ENCODE measurements at places on chromosomes 2 and 18.

DNA sequence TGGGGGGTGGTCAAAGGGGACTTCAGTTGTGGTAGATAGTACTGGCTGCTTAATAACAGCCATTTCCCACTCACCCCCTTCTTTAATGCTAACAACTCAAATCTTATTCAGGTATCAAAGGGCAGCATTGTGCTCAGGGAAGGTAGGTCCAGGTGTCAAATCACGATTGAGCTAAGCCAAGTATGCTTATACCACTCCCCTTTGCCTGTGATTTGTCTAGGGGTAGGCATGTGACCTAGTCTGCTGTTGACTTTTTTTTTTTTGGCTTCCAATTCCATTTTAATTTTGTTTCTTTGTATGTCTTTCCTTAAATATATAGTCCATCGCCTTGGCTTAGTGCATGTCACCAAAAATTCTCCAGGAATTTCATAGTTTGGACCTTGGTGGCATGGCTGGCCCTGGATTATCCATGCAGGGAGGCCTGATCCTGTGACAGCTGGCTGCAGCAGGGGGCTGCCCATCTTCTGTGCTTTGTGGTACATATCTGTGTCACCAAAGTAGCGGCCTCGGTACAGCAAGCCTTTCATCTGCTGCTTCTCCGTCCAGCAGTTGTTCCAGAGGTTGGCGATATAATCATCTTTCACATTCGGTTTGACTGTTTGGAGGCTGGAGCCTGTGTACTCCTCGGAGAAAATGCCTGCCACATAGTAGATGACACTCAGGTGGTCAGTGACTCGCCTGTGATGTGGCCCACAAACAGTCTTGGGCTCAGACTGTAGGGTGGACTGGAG lies 68.1 kb upstream of the SPRED2 start:
- DNase-seq: no peak

DNA sequence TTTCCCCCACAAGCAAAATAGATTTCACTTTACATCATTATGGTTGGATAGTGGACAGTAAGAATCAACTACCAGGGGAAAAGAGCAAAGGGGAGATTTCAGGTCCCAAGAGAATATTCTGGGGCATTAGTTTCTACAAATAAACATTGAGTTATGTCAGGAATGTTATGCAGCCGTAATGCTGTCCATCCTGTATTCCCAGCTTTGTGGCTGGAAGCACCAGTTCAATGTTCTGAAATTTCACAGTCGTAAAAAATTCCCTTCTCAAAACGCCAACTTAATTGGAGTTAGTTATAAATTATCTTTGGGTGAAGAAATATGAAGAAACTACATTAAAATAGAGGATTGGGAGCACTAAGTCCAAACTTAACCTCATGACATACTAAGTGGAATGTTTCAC lies 141.5 kb upstream of the FIGN start:
- no peak for DNase-seq

DNA sequence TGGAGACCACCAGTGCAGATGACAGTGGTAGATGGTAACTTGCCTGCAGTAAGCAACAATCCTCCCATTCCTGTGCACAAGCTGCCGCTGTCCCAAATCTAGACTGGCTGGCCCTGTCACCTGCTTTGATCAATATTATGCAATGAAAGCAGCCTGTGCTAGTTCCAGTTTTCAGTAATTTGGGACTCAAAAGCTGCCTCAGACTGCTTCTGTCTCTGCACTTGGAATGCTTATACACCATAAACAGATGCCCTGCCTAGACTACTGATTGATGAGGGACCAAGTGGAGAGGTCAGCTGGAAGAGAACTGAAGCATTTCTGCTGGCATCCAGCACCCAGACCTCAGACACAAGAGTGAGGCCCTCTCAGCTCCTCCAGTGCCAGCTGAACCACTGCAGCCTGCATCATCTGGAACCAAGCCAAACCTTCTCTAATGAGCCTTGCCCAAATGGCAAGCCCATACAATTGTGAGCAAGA lies 24.9 kb downstream of the CCBE1 start:
- DNase-seq: no peak

DNA sequence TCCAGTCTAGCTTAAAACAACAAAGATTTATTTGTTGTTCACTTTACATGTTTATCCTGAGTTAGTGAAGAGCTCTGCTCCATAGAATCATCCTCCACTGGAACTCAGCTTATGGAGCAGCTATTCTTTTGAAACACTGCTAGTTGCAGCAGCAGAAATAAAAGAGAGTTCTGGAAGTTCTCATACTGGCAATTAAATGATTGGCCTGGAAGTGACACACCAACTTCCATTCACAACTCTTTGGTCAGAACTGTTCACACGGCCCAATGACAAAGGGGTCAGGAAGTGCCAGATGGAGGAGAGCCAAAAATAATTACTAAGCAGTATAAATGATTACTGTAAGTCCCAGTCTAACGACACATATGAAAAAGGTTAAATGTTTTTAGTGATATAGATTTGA lies 39.1 kb downstream of the FBXO11 start:
- DNase-seq: peak; percentile 65

DNA sequence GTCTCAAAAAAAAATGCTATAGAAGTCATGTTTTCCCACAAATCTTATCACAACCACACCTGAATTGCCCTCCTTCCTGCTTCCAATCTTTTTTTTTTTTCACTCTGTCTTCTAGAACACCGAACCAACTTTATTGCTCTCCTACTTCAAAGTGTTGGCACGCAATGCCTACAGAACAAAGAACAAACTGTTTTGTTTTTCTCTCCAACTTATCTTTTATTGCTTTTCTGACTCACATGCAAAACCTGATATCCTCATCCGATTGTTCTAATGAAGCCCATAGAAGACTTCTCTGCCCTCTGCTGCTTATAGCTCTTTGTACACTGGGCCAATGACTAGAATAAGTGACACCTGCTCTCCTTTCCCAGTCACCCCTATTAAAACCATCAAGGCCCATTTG lies 602.8 kb downstream of the EPHA4 start:
- no peak for DNase-seq

DNA sequence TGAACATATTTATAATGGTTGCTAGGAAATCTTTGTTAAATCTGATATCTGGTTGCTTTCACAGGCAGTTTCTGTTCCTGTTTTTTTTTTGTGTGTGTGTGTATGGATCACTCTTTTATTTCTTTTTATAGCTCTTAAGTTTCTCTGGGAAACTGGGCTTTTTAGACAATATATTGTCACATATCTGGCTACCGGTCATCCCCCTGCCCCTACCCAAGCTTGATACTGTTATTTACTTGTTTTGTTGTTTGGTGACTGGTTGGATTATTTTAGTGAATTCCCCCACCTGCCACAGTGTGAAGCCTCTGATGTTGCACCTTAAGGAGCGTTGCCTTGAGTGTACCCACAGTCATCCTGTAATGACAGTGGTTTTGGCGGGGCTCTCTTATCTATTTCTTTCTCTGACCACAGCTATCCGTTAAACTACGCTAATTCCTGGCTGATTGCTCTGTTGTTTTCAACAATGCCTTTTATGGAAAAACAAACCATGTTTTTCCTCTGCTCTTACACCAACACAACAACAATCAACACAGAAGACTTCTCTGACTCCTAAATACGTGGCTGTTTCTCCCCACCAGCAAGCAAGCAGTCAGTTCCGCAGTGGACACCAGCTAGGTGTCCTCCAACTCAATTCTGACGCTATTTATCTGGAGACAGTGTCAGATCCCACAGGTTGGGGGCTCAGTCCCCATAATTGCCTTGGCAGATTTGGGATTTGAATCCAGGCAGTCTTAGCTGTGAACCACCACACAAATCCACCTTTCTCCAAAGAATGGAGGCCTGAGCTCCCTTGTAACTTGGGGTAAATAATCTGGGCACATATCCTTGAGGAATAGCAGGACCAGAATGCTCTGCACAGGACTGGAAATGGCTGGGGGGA lies 10.9 kb downstream of the GNLY start:
- DNase-seq: no peak

- no peak for DNase-seq
Observed at GRCh38 chr2:152500772-152501171, 165.8 kb downstream of the FMNL2 start.

- DNase-seq: no peak
Observed at GRCh38 chr2:109689182-109689930, 75.2 kb downstream of the SOWAHC start.

Data from RCC 7860 (cell line).